T-helper 17 cell (primary cell): ENCODE measurements at places on chromosomes 4 and X. TPM values are rescaled to one million over a fixed set of nuclear protein-coding genes. Genes with fewer than 3 reads are reported as not detected.
A peak's percentile ranks its signal among the peaks of the same experiment; 100 is the strongest.

CTPS2 gene
- 4.1 TPM for total RNA-seq

MMGT1 gene
- 29.9 TPM for total RNA-seq

KLHL2 gene
- total RNA-seq: 14.9 TPM

PNMA3 gene
- 5.5 TPM for total RNA-seq

PRRG3 gene
- total RNA-seq: not detected

TMPRSS11B gene
- not detected for total RNA-seq

TMEM271 gene
- not detected for total RNA-seq

HTN1 gene
- total RNA-seq: not detected

GLOD5 gene
- not detected for total RNA-seq

DNA sequence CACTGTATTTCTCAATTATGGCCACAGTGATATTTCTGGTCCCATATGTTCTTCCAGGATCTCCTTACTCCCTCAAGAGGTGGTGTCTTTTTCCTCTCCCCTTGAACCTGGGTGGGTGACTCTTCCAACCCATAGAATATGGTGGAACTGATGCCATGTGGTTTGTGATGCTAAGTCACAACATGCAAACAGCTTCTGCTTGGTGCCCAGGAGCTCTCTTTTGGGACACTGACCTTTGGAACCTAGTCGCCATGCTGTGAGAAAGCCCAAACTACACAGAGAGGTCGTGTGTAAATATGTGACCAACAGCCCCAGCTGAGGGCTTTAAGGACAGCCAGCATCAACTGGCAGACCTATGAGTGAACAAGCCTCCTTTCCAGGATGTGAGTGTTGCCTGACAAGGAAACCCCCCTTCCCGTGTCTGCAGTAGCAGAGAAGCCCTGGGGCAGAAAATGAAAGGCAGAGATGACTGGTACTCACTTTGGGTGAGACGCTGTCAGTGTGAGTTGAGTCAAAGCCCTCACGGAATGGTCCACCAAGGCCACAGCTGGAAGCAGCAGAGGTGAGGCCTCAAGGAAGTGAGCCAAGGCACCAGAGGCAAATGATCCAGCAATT, 223.4 kb downstream of the BCOR start:
- no peaks in the 10 kb centered on the region for H3K27me3 ChIP-seq
- DNase-seq: no peak
- H3K4me3 ChIP-seq: no peak overlapping the region
- no peaks in the 10 kb centered on the region for H3K36me3 ChIP-seq
- H3K4me1 ChIP-seq: peaks cover 17% of the 10 kb centered on the region

- no peaks in the 10 kb centered on the region for H3K36me3 ChIP-seq
- no peaks in the 10 kb centered on the region for H3K4me1 ChIP-seq
- DNase-seq: no peak
Measured at GRCh38 chr4:42159271-42160001, 7.0 kb upstream of the BEND4 start.

- no peaks in the 10 kb centered on the region for H3K4me1 ChIP-seq
- H3K36me3 ChIP-seq: no peaks in the 10 kb centered on the region
- H3K4me3 ChIP-seq: no peak overlapping the region
- no peak for DNase-seq
- H3K27me3 ChIP-seq: peaks cover 21% of the 10 kb centered on the region
Measured at GRCh38 chr4:10403633-10404445, 53.4 kb downstream of the ZNF518B start.

GRCh38 chrX:135556055-135556454, 35.6 kb downstream of the INTS6L start:
- peaks cover 4% of the 10 kb centered on the region for H3K4me1 ChIP-seq
- no peak for DNase-seq
- H3K27me3 ChIP-seq: no peaks in the 10 kb centered on the region
- peaks cover 4% of the 10 kb centered on the region for H3K36me3 ChIP-seq
- no peak overlapping the region for H3K27ac ChIP-seq
- no peak overlapping the region for H3K4me3 ChIP-seq

GRCh38 chr4:123438031-123438430, 41.4 kb downstream of the SPRY1 start:
- peaks cover 19% of the 10 kb centered on the region for H3K27me3 ChIP-seq
- H3K4me1 ChIP-seq: no peaks in the 10 kb centered on the region
- no peak overlapping the region for H3K4me3 ChIP-seq
- no peak overlapping the region for H3K27ac ChIP-seq
- no peak for DNase-seq

DNA sequence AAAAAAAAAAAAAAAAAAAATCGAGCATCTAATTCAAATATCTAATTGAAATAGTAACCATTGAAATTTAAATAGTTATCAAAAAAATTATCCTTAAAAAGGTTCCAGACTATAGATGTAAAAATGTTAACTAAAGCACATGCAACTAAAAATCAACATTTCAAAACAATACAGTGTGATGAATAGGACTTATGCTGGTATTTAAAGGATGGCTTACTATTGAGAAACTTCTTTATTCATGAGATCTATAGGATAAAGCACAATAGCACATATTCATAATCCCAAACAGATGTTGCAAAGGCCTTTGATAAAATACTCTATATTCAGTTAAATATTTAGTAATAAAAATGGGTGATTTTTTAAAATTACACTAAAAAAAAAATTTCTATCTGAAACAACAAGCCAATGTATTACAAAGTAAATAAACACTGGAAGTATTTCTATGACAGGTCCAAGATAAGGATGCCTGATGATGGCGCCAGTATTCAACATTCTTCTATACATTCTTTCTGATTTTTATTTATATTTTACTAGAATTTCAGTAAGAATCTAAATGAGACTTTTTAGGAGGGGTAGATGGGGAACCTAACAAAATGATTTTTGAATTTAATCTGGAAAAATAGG, 26.3 kb downstream of the DCLK2 start:
- no peak overlapping the region for H3K27ac ChIP-seq
- H3K36me3 ChIP-seq: no peaks in the 10 kb centered on the region
- H3K27me3 ChIP-seq: peaks cover 11% of the 10 kb centered on the region
- H3K4me3 ChIP-seq: no peak overlapping the region

DNA sequence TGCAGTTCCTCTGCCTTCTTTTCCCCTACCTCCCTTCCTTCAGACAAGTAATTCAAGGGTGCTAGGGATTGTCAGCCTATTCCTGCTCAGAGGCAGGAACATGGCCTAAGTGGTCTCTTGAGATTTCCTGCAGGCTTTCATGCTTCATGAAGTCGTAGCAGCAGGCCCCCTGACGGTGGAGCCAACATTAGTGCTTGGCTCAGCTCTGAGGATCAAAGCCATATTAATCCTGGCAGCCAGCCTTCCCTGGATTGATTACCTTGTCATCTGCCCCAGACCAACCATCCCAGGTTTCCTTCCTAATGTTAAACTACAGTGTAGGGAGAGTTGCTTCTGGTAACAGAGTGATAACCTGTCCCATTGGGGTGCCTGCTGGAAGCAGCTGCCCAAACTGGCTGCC, 84.1 kb downstream of the SLC16A2 start:
- H3K27me3 ChIP-seq: no peaks in the 10 kb centered on the region
- H3K4me3 ChIP-seq: no peak overlapping the region
- no peaks in the 10 kb centered on the region for H3K4me1 ChIP-seq

DNA sequence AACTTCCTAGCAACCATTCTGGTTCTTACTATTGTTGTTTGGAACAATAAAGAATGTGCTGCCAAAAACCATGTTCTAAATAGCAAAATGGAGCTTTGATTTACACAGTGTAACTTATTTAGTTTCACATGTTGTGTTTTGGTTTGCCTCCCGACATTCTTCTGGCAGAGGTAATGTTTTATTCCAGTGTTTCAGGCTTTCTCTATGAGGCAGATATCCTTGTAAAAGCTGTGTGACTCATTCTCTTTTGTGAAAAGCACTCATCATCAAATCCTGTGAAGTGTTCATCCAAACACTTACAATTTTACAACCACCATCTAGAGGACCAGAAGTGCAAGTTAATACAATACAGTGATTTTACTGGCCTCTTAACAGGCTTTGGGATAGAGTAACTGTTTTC, 219.0 kb upstream of the GIMD1 start:
- no peak overlapping the region for H3K27ac ChIP-seq
- no peaks in the 10 kb centered on the region for H3K27me3 ChIP-seq
- H3K4me3 ChIP-seq: no peak overlapping the region
- DNase-seq: no peak
- H3K4me1 ChIP-seq: no peaks in the 10 kb centered on the region

- H3K4me3 ChIP-seq: no peak overlapping the region
- H3K4me1 ChIP-seq: peaks cover 7% of the 10 kb centered on the region
- peaks cover 9% of the 10 kb centered on the region for H3K36me3 ChIP-seq
- no peak for DNase-seq
- peaks cover 81% of the 10 kb centered on the region for H3K27me3 ChIP-seq
Measured at GRCh38 chr4:13642170-13642950, 14.8 kb upstream of the BOD1L1 start.

DNA sequence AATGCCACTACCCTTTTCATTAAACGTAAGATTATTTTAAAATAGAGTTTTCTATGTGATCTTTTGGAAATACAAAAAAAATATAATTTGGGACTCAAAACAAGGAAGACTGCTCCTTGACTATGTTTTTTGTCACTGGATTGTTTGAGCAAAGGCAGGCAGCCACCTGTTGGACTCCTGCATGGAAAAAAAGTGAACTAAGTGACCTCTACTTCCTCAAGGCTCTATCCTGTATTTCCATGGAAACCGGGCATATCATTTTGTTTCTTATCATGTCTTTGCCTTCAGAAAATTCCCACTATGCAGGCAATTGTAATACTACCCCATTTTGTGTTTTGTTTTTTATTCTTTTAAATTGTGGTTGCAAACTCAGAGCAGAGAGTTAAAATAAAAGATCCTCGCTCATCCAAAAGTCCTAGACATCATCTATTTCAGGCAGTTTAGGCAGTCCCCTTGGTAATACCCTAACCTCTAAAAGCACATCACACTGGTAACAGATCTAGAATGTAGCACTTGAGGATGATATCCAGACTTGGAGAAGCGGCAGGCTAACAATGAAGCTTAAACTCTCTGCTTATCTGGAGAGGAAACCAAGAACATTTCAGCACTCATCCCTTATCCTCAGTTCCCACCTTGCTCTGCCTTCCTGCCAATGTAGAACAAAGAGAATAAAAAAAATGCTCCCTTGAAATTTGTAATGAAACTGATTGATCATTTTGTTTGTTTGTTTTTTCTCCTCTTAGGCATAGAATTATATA, 165.7 kb downstream of the BANK1 start:
- peaks cover 12% of the 10 kb centered on the region for H3K27me3 ChIP-seq
- DNase-seq: no peak
- no peak overlapping the region for H3K4me3 ChIP-seq

DNA sequence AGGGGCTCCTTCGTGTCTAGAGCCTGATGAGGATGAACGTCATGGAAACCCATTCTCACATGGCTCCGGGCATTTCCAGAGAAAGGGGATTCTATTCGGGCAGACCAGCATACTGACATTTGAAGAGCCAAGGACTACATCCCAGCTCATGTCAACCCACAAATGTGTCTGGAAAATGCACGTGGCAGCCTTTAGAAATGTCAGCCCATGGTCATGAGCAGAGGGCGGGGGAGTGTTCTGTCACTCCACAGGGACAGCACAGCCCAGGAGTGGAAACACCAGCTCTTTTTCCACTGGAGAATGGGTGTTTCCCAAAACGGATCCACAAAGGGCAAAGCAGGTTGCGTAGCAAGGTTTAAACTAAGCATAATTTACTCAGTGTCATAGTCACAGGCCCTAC, 207.0 kb downstream of the BCOR start:
- H3K27ac ChIP-seq: no peak overlapping the region
- DNase-seq: no peak
- H3K4me1 ChIP-seq: peaks cover 10% of the 10 kb centered on the region
- no peak overlapping the region for H3K4me3 ChIP-seq
- H3K36me3 ChIP-seq: no peaks in the 10 kb centered on the region

- H3K4me3 ChIP-seq: no peak overlapping the region
- no peak for DNase-seq
- no peaks in the 10 kb centered on the region for H3K36me3 ChIP-seq
- H3K27me3 ChIP-seq: no peaks in the 10 kb centered on the region
- no peak overlapping the region for H3K27ac ChIP-seq
Measured at GRCh38 chr4:120266602-120267001, 200.0 kb upstream of the MAD2L1 start.

DNA sequence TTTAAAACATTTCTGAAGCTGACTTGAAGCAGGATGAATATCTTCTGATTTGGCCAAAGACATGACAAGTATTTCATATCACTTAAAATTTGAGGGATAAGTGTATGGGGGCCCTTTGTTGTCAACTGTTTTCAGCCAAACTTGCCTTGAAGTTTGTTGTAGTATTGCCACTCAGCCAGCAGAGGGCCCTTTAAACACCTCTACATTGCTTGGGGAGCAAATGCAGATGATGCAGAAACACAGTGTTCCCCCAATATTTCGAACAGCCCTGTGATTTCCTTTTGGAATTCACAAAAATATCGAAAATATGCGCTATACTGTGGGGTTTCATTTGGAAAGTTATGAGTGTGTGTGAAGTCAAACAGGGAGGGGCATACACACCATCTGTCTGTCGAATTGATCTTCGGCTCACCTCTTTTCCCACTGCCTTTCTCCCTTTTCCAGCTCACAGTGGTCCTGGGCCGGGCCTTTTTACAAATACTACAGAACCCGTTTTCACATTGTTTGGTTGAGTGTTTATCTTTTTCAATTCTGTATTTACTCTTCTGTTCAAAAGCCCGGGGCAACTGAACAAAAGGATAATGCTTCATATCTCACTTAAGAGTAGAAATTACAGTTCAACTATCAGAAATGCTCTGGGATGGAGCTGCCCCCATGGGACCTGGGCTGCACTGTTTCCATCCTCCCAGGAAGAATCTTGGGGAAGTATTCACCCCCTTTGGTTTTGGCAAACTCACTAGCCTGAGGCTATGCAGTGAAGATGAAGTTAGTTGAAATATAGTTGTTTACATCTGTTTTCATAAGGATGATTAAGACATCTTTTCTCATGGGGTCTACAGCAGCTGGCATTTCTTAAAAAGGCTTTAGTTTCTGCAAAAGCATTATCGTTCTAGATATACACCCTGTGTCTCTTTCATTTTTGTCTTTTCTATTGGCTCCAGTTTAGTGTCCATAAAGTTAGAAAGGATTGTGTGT, 137.6 kb downstream of the EGF start:
- no peaks in the 10 kb centered on the region for H3K27me3 ChIP-seq
- no peaks in the 10 kb centered on the region for H3K4me1 ChIP-seq
- H3K36me3 ChIP-seq: no peaks in the 10 kb centered on the region
- H3K4me3 ChIP-seq: no peak overlapping the region
- no peak overlapping the region for H3K27ac ChIP-seq
- DNase-seq: peak; percentile 19

- DNase-seq: no peak
- peak overlapping the region; percentile 82 for H3K27ac ChIP-seq
- peak overlapping the region; percentile 58 for H3K4me3 ChIP-seq
- H3K36me3 ChIP-seq: peaks cover 16% of the 10 kb centered on the region
- peaks cover 21% of the 10 kb centered on the region for H3K4me1 ChIP-seq
- H3K27me3 ChIP-seq: no peaks in the 10 kb centered on the region
Measured at GRCh38 chr4:185344743-185345538, 50.8 kb downstream of the LRP2BP start.

DNA sequence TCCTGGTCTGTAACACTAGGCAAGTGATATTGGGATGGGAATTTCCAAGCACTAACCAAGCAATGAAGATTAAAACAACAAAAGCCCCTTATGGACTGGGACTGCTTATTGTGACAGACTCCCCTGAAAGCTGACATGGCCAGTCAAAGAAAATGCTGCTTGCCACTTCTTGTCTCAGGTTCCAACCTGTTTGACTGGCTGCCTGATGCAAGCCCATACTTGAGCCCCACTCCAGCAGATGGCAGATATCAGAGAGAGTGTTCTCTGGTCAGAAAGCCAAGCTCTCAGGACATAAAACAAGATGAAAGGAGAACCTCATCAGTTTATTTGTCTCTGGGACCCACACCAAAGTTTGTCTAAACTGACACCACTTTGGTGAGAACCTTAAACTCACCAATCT, 15.5 kb upstream of the IGBP1 start:
- peaks cover 4% of the 10 kb centered on the region for H3K36me3 ChIP-seq
- H3K27me3 ChIP-seq: peaks cover 10% of the 10 kb centered on the region
- no peak overlapping the region for H3K27ac ChIP-seq
- DNase-seq: no peak
- no peak overlapping the region for H3K4me3 ChIP-seq
- H3K4me1 ChIP-seq: no peaks in the 10 kb centered on the region
